Activated CD4-positive, alpha-beta memory T cell treated with anti-CD3 and anti-CD28 coated beads, Interleukin-2, amount 10 ng/mL, durations not matched to agents 7 days and 5 days (primary cell): ENCODE measurements at places on chromosomes 11 and 22. TPM values are rescaled to one million over a fixed set of nuclear protein-coding genes. Genes with fewer than 3 reads are reported as not detected.

The DGAT2 gene
- total RNA-seq = 1.4 TPM

The CTSW gene
- 75.9 TPM for total RNA-seq

GRCh38 chr11:117197006-117197405, 2.2 kb upstream of the TAGLN start:
- no peak for DNase-seq

GRCh38 chr22:20487715-20488114, 7.9 kb downstream of the KLHL22 start:
- DNase-seq = no peak

DNA sequence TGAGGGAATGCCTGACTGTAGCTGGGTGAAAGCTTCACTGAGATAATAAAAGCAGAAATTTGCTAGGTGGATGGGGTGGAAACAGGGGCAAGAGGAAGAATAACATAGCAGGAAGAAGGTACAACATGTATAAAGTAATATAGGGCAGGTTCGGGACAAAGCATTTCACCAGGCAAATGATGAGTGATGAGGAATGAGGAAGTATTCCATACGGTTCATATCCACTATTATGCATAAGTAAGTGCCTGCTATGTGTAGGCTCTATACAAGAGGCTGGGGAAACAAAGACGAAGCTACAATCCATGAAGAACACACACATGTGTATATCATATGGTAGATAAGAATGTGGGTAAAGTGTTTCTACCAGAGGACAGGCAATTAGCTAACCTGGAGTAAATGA, 7.9 kb downstream of the NDUFC2 start:
- DNase-seq = no peak

GRCh38 chr11:62068730-62069129, 55.1 kb upstream of the INCENP start:
- no peak for DNase-seq
